ENCODE measurements at places on chromosomes 11 and 22.

- no peak for DNase-seq
Observed at GRCh38 chr22:35568751-35569739, 28.4 kb downstream of the RASD2 start.

- DNase-seq: no peak
Observed at GRCh38 chr11:79110321-79110720, 330.5 kb downstream of the TENM4 start.

DNA sequence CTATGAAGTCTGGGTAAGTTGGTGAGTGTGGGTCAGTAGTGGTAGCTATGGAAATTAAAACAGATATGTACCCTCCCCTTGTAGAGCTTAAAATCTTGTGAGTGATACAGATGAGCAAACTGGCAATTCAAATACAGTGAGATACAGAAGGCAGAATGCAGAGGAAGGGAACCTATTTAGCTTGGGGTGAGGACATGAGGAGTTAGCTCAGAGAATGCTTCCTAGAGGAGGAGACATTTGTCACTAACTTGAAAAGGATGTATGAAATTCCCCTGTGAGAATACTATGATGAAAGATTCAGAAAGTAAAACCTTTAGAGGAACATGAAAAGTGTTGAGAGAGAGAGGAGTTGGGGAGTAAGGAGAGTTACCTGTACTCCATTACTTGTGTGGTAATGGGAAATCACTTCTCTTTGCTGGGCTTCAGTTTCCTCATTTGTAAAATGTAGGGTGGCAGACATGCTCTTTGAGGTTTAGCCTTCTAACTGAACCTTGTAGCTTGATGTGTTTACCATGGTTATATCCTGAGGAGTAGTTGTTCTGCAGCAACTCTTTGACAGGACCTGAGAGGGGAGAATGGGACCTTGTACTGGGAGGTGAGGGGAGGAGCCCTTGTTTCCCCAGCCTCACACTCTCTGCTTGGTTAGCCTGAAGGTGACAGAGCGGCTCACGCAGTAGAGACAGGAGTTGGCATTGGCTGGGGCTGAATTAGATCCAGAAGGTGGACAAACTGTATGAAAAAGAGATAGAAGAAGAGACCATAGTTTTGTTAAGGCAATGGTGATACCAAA lies 17.9 kb downstream of the SWAP70 start:
- DNase-seq: no peak

- DNase-seq: no peak
Observed at GRCh38 chr11:15295695-15296094, 181.0 kb downstream of the INSC start.

DNA sequence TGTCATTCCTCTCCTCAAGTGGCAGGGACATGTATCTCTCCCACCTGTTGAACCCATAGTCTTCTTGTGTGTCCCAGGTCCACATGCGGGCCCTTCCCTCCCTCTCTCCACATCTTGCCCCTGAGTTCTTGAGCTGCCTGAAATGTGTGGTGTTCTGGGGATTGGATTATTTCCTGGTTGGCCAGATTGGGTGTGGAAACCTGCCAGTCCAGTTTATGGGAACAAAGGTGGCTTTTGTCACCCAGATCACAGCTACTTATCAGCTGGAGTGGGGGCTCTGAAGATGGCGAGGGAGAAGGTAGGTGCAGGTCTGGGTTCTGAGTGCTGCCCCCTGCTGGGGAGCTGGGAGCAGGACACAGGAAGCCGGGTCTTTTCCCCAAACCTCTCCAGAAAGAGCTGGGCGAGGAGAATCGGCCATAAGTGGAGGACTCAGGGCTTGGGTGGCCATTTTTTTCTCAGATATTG lies 14.2 kb downstream of the DTX4 start:
- DNase-seq: no peak

GRCh38 chr11:46485856-46486443 lies 94.4 kb upstream of the CHRM4 start:
- no peak for DNase-seq

DNA sequence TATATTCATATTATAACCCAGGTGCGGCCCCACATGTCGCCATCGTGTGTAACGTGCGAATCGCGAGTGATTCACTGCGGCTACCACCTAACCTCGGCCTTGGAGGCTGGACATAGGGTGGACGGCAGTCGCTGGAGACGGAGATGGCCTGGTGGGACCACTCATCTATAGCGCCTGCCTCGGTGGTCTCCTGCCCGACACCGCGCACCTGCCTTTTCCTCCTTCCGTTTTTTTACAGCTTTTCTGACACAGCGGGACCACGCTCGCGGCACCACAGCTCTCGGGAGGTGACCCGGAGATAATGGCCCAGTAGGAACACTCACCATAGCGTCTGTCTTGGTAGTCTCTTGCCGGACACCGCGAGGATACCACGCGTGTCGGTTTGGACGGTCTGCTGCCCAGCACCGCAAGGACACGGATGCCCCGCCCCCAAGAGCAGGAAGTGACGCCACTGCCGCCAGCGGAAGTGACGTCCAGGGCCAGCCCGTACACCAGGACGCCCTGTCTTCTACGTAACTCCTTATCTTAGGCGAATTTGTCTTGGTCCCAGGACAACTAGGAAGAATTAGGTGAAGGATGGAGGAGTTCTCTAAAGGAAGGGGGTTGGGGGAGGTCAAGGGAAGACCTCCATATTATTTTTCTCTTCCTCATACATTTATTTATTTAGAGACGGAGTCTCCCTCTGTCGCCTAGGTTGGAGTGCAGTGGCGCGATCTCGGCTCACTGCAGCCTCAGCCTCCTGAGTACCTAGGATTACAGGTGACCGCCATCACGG lies 6.4 kb downstream of the SNU13 start:
- DNase-seq: peak; percentile 81

- DNase-seq: no peak
Observed at GRCh38 chr11:116605543-116606459, 167.0 kb downstream of the BUD13 start.

- no peak for DNase-seq
Observed at GRCh38 chr11:111444040-111444439, 65.0 kb upstream of the POU2AF1 start.

DNA sequence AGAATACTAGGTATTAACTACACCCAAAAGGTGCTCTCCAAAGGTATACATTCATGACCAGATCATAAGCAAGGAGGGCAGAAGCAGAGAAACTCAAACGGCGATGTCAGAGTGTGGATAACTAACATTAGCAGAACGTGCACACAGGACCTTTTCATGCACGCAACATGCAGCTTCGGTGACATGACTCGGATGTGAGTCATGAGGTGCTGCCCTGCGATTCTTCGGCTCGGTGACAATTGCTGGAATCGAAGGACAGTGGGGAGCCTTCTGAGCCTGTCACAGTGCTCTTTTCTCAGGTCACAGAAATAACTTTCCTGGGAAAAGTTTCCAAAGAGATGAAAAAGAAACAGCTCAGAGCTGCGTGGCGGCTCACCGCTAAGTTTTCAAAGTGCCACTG lies 418.5 kb upstream of the SYN3 start:
- no peak for DNase-seq

GRCh38 chr22:28032861-28033260 lies 113.8 kb upstream of the PITPNB start:
- DNase-seq: no peak

DNA sequence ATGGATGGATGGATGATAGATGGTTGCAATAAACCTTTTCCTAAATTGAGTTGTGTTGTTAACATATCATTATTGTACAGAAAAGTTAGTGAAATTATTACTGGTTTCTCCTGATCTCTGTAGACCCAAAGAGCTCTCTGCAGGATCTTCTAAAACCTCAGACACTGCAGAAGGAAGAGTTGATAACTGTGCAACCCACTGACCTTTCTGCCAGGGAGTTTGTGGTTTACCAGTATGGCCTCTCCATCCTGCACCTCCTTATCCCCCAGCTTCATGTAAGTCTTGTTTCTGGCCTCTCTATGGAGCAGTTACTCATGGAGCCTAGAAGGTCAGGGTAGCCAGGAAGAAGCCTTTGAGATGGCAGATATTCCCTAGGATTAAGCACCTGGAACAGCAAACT lies 45.6 kb downstream of the BTG4 start:
- no peak for DNase-seq

- no peak for DNase-seq
Observed at GRCh38 chr22:20244691-20245576, 23.2 kb downstream of the RTN4R start.

DNA sequence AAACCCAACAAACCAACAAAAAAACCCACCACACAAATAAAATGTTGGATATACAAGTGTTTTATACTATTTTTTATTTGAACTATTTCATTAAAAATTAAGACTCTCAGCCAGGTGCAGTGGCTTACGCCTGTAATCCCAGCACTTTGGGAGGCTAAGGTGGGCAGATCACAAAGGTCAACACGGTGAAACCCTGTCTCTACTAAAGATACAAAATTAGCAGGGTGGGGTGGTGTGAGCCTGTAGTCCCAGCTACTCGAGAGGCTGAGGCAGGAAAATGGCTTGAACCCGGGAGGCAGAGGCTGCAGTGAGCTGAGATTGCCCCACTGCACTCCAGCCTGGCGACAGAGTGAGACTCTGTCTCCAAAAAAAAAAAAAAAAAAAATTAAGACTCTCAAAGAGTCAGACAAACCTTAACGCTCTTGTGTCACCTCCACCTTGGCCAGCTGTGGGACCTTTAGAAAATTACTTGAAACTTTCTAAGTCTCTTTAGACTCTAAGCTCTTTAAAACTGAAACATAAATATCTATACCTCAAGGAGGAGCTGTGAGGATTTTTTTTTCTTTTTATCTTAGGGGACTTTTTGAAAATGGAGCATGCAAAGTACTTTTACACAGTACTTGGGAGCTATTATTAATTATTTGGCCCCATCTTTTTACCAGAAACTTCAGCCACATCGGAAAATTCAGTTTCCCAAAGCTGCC lies 68.4 kb upstream of the CLNS1A start:
- DNase-seq: no peak

- no peak for DNase-seq
Observed at GRCh38 chr11:2393111-2393868, 7.3 kb upstream of the TSSC4 start.

DNA sequence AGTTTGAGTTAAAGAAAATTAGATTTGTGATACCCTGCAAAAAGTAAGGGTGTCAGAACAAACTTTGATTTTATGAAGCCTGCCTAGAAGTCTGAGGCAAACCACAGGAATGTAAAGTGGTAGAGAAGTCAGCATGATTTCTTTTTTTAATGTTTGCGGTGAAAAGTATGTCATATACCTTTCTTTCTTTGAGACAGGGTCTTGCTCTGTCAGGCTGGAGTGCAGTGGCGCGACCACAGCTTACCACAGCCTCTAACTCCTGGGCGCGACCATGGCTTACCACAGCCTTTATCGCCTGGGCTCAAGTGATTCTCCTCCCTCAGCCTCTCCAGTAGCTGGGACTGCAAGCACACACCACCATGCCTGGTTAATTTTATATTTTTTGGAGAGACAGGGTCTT lies 4.7 kb downstream of the API5 start:
- DNase-seq: no peak

GRCh38 chr11:83475760-83476159 lies 189.6 kb upstream of the CCDC90B start:
- DNase-seq: no peak

DNA sequence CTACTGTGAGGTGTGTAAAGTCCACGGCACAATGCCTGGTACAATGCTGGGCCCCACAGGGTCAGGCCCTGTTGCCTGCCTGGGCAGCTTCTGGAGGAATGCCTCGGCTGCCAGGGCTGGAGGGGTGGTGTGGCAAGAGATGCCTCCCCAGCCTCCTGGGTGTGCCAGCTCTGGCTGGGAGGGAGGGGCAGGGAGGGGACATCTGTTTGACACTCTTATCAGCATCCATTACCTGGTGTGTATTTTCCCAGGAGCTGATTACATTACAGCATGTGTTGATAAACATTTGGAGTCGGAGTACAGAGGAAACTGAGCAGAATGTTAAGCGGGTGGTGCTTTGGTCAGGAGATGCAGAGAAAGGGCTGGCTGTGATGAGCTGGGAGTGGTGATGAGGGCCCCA lies 11.0 kb upstream of the NECTIN1 start:
- DNase-seq: no peak

- DNase-seq: no peak
Observed at GRCh38 chr11:11035331-11035730, 177.5 kb upstream of the ZBED5 start.

DNA sequence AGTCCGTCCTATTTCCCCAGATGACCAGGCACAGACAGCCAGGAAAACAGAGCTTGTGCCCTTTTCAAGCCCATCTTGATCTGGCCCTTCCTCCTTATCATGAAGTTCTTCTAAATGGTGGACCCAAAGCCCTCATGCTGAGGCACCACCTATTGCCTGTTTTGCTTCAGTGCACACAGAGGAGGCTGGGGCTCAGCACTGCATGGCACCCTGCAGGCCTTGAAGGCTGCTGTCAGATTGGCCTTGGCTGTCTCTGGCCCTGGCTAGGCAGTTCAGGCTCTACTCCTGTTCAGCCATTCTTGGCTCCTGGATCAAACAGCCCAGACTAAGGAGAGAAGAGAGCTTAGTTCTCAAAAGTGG lies 49.2 kb downstream of the OTOG start:
- DNase-seq: no peak

DNA sequence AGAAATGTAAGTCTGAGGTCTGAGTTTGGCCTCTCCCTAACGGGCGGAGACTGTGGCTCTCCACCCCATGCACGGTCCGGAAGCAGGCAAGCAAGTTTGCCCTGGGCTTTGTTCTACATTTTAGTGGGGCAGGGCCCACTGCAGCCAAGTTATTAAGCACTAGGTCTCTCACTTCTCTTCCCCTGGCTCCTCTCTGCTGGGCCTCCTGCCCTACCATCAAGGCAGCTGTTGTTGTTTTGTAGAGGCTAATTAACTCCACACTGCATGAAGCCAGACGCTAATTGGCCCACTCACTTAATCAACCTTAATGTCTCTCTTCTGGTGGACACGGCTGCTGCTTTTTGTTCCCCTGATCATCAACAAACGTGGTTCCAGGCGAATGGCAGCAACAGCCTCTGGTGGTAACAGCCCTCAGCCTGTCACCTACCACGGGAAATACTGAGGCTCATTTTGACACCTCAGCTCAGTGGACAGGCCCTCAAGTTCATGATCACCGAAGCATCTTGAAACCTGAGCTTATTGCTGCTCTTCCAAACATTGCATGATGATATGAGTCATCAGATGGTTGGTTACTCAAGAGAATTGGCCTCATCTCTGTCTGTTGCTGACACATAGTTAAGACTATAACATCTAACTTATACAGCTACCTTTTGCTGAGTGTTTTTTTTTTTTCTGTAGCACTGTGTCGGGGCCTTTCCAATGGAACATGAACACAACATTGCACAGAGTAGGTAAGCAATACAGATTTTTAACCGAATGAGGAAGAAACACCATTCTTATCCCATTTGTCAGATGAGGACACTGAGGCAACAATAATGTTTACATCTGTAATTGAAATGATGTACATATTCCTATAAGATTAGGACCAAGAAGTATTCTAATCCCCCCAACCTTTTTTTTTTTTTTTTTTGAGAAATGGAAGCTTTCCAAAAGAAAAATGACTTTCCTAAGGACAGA lies 20.8 kb upstream of the LMO2 start:
- DNase-seq: peak; percentile 98

GRCh38 chr11:66052664-66052982 lies 459 bp downstream of the SF3B2 start:
- DNase-seq: no peak

DNA sequence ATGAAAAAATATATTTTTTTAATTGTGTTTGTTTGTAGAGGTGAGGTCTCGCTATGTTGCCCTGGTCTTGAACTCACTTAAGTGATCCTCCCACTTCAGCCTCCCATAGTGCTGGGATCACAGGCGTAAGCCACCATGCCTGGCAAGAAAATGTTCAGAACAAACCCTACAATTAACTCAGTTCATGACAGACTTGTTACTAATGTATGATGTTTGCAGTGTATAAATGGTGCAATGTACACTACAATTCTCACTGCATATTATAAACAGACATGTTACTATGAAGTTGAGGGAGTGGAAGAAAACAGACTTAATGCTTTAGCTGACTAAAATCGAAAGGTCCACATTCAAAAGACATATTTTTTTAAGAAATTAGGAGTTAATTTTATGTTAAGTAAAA lies 59.0 kb downstream of the SIK3 start:
- no peak for DNase-seq
